ENCODE measurements at places on chromosomes 3 and 15.
A peak's percentile ranks its signal among the peaks of the same experiment; 100 is the strongest.

DNA sequence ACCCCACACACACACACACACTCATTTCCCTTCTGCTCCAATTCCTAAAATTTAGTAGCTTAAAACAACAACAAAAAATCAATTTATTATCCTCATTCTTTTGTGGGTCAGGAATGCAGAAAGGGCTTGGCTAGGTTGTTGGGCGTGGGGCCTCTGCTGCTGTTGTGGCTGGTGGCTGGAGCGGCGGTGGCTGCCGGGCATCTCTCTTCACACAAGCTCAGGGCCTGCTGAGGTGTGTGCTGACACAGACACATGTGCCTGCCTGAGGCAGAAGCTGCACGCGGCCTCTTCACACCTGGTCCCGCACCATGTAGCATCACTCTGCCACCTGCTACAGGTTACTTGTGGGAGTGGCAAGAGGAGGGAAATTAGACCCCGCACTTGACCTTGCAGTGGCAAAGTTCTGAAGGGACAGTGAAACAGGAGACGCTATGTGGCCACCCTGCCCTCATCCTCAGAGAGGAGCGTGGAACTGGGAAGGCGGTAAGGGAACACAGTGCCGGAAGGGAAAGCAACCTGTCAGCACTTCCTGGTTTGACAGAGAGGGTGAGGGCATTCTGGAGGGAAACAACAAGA, 64.0 kb upstream of the PRR20G start:
- no peak for DNase-seq

- DNase-seq = no peak
These were observed 35.3 kb upstream of the FSIP1 start for GRCh38 chr15:39817892-39818291.

- DNase-seq = no peak
These were observed 52.7 kb downstream of the SETD5 start for GRCh38 chr3:9450126-9450525.

- DNase-seq = no peak
These were observed 263.2 kb downstream of the XXYLT1 start for GRCh38 chr3:195007766-195008165.

GRCh38 chr3:58800032-58800431, 133.5 kb upstream of the FAM3D start:
- DNase-seq = no peak

- no peak for DNase-seq
These were observed 18.9 kb downstream of the GHRL start for GRCh38 chr3:10273702-10274305.

DNA sequence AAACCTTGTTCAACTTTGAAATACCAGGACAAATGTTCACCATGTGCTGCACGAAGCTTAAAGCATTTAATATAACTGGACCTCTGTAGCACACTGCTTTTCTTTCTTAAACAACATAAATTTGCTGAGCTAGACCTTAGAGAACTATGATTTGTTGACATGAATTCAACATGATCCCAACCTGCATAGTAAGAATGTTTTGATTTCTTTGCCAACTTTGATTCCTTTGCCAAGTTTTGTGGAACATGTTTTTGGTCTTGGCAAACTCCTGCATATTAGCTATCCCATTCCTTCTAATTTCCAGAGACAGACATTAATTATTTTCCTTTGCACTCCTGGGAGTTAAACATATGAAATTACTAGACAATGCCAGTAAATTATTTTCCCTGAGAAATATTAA, 197.2 kb upstream of the RBMS3 start:
- no peak for DNase-seq

GRCh38 chr15:90620379-90621067, 90.8 kb downstream of the CRTC3 start:
- peak; percentile 32 for DNase-seq

Data from stimulated activated CD4-positive, alpha-beta T cell treated with anti-CD3 and anti-CD28 coated beads, Interleukin-2, amount 100 ng/mL, for 24 hours (primary cell).